ENCODE measurements at places on chromosomes 5 and 9.

GRCh38 chr9:95643619-95644018, 126.8 kb upstream of the PTCH1 start:
- no peak for DNase-seq

GRCh38 chr5:108345541-108346171, 36.2 kb downstream of the FBXL17 start:
- DNase-seq: no peak

- no peak for DNase-seq
These were observed 24.6 kb upstream of the GALNT10 start for GRCh38 chr5:154165886-154166285.

DNA sequence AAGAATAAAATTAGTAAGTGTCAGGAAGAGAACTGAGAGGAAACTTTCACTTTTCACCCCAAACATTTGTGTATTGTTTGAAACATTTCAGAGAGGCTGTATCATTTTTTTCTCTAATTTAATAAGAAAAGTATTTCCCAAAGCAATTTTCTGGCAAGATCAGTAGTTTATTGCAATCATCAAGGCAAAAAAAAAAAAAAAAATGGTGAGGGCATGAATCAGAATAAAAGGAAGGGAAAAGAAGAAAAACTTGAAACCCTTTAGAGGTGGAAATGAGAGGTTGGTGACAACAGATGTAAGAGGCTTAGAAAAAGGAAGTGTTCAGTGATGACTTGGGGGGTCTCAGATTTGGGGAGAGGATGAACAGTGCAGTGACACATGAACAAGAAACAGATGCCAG, 13.3 kb downstream of the SHC3 start:
- DNase-seq: no peak

GRCh38 chr5:167918184-167918812, 373.1 kb upstream of the WWC1 start:
- DNase-seq: no peak

- no peak for DNase-seq
These were observed 25.8 kb downstream of the NIPAL4 start for GRCh38 chr5:157485811-157486210.

DNA sequence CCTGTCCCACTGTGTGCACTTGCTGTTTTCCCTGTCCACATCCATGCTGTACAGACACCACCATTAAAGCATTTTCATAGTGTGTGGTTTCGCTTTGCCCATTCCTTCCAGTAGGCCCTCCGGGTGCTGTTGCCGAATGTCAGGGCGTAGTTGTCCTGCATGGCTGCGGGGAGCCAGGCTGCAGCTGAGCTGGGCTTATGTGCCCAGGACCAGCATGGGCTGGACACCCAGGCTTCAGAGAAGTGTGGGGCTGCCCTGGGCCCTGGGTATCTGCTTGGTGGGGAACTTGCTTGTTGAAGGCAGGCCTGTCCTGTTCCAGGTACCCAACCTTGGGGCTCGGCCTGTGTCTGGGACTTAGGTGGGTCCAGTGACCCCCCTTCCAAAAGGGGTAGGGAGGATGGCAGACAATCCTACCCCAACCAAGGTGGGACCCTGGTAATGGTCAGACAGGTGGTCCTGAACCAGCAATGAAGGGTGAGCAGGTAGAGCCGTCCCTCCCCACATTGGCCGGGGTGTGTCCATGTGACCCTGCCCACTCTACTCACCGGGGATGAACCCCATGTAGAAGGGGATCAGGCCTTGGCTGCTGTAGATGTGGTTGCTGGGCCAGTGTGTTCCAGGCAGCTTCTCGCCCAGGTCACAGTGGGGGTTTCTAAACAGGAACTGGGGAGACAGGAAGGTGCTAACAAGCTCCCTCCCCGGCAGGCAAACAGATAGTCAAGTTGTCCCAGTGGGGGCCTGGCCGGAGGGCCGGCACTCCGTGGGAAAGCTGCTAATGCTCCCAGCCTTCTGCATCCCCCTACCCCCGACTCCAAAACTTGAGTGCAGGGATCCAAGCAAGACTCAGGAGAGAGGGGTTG, 2.8 kb downstream of the TUBB4B start:
- DNase-seq: no peak

DNA sequence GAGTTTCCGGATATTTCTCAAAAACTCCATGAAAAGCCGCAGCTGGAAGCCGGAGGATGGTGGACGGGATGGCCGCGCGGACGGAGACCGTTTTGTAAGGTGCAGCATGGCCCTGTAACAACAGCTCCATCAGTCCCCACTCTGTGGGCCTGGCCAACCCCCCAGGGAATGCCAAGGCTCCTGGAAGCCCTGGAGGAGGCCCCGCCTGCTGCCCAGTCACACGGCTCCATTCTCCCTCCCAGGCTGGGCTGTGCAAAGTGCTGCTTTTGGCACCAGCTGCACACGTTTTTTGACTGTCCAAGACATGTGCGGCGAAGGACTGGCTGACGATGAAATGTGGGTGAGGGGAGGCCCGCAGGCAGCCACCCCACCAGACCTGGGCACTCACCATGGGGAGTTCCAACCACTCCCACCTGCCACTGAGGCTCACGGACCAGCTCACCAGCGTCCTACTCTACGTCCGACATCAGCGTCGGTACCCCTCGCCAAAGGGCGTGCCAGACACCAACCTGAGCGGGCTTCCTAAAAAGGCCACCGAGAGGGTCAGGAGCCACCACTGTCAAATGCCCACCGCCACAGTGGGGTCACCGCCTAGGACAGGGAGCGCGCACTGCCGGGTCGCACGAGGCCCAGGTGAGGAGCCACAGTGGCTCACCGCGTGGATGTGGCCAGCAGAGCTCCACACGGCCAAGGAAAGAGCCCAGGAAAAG, 27.3 kb downstream of the PNPLA7 start:
- no peak for DNase-seq

- no peak for DNase-seq
These were observed 220.2 kb downstream of the EFNA5 start for GRCh38 chr5:107450531-107450930.

GRCh38 chr9:131667576-131667975, 72.3 kb downstream of the RAPGEF1 start:
- peak; percentile 50 for DNase-seq

DNA sequence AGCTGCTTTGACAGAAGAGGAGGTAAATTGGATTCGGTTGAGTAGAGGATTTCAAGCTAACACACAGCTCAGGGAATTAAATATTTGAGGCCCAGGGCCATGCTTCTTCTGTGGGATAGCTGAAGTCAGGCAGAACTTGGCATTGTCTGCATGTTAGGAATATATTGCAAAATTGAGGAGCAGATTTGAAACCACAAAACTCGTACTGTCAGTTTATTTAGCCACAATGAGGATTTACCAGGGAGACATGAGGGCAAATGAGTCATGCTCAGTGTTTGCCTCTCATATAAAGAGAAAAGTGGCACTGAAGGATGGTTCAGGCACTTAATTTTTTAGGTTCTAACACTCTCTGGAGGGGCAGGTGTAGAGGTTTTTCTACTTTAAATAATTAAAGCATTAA, 83.0 kb upstream of the PRLR start:
- DNase-seq: no peak

- no peak for DNase-seq
These were observed 64.9 kb upstream of the SHC3 start for GRCh38 chr9:89243296-89244061.

DNA sequence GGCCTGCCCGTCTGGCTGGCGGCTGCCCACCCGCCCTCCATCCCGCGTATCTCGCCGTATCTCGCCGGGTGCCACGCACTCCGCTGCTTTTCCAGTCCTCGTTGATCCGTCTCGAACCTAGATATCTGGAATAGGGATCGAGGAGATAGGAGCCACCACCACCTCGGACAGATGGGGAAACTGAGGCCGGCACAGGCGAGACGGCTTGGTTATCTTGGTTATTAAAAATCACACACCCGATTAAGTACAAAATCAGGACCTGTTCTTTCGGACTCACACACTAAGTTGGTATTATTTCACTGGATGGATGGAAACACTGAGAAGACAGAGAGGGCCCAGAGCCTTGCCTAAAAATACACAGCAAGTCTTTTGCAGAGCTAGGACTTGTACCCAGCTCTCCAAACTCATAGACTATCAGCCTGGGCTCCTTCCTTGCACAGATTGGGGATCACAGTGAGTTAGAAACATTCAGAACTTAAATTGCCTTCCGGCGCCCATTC, 678 bp downstream of the SLC26A2 start:
- no peak for DNase-seq

DNA sequence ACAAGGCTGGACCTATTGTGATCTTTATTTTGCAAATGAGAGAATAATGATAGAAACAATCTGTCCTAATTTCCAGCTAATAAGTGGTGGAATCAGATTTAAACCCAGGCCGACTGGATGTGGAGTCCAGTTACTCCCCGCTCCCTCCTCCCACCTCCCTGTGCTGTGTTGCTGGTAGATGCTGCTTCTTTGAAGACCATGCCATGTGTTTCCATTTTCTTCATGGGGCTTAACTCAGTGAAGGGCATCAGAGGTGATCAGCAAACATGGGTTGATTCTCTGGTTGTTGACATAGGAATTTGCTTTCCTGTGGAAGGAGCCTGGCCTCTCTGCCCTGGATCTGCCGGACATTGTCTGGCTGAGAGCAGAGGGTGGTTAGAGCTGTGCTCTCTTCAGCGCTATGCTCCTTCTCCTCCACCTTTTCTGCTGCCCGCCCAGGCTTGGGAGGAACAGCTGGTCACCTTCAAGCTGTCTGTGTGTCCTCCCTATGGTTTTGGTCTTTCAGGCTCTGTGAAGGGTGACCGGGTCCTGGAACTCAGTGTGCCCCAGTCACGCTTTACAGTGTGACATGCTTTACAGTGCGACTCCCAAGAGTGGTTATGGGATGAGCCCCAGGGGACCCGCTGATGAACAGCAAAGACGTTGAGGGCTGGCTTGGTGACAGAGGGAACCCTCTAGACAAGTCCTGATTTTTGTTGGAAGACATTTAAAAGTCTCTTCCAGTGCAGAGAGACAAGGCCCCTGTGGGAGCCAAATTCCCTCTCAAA, 68.4 kb upstream of the RPS23 start:
- no peak for DNase-seq

DNA sequence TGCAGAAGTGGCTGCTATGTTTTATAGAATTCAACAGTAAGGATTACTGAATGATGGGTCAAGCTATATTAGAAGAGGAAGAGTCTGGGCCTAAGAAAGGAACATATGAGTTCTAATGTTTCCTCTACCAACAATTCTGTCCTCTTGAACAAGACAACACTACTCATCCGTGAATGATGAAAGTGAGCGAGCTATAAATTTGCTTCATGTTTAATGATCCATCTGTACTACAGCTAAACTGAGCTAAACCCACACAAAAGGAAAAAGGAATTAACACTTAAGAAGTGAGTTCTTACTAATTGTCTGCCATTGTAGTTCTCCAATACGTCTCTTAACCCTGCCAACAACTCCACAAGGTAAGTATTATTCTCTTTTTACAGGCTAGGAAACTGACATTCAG, 204.4 kb downstream of the GLIS3 start:
- no peak for DNase-seq

- DNase-seq: no peak
These were observed 12.4 kb upstream of the NFIB start for GRCh38 chr9:14326264-14326826.

DNA sequence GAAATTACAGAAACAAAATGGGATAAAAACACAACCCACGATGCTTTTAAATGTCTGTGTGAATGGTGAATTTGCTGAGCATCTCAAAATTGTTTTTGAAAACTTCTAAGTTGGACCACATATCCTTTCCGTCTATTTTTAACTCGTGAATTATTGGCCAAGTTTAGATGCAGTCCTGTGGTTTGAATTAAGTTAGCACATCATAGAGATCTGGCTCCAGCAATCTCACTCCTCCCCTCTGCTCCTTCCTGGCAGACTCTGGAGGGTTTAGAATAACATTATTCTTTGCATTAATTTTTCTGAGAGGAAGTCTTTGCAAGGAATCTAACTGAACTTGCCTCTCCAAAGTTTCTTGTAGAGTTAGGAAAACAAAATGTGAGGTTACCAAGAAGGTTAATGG, 14.5 kb upstream of the ANKRD55 start:
- no peak for DNase-seq

DNA sequence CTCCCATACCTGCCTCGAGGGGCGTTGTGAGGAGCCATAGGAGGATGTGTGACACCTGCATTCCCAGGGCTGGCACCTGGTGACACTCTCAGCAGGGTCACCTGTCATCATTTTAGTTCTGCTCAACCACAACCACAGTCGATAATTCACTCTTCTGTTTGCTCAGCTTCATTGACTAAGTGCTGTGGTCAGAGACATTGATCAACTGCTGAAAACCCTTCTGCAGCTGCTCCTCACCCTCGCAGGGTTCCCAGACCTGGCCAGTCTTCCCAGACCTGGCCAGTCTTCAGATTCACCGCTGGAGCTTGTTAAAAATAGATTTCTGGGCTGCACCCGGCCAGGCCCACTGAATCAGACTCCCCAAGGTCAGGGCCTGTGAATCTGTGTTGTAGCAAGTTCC, 92.8 kb downstream of the MVB12B start:
- DNase-seq: no peak

DNA sequence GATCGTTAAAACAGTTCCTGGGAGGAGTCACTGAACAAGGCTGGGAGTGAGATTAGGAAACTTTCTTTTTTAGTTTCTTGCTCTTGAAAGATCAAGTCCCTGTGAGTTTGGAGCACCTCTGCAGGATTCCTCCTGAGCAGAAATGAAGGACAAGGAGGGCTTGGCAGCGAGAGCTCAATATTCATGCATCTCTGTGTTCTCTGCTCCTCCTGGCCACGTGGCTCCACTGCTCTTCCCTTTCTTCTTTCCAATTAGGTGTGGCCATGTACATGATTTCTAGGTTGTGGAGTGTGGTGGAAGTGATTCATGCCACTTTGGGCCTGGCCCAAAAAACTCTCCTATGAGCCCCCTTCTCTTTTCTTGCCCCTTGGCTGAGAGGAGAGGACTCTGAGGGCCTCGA, 67.2 kb downstream of the FGF18 start:
- DNase-seq: no peak

DNA sequence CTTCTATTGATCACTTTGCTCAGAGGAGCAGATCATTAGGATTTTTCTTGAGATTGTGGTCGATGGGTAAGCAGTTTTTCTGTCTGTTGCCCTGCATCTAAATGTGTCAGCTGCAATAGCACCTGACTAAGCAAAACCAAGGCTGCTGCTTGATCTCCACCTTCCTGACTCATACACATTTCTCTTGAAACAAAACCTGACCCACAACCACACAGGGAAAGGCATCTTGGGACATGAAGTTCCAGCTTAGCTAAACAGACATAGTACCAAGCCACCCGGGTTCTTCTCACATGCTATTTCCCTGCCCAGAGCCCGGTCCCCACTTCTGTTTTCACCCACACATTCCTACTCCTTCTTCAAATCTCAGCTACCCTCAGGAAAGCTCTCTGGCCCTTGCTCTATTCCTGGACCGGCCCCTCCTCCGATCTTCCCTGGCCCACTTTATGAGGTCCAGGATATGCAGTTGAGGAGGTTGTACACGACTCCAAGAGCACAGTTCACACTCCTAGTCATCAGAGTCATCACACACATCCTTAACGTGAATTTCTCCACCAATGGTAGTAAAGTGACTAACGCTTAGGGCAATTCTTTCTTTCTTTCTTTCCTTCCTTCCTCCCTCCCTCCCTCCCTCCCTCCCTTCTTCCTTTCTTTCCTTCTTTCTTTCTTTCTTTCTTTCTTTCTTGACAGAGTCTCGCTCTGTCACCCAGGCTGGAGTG, 16.0 kb upstream of the ZBTB43 start:
- DNase-seq: no peak

Data from stimulated activated CD4-positive, alpha-beta T cell treated with anti-CD3 and anti-CD28 coated beads, Interleukin-2, amount 100 ng/mL, for 4 hours (primary cell).